Calu3 (cell line): ENCODE measurements at places on chromosomes 3 and 15.

GRCh38 chr3:113600418-113601182 is 68.2 kb downstream of the SIDT1 start:
- DNase-seq = no peak

- DNase-seq = no peak
These were observed 9.7 kb upstream of the CRBN start for GRCh38 chr3:3189102-3189727.

DNA sequence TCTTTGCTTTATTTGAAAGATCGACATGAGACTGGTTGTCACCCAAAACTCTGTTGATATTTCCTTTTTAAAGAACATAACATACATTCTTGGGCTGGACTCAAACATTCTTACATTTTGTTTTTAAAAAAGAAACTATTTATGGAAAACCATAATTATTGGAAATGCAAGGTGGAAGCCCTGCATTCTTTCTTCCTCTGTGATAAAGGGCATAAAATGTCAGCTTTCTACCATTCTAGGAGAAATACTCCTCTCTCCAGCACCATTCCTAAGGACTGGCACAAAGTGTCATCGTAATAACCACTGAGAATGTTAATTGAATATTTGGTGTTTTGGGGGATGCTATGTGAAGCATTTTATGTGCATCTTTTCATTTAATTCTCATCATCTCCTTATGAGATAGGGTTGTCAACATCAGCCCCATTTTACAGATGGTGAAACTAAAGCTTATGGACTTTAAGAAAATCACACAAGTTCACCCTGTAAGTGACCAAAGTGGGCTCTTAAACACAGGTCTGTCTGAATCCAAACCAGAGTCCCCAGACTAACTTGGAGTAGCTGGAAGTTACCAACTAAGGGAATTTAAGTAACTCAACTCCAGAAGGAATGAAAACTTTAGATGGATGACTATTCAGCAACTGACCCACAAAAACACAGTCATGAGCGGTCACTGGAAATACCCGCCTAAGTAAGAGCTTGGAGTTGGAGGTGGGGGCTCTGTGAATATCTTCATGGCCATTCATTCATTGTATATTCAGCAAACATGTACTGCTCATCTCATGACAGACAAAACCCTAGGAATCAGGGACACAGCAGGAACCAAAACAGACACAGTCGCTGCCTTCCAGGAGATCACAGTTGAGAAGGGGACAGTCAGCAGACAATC is 45.9 kb upstream of the LMCD1 start:
- no peak for DNase-seq

- DNase-seq = no peak
These were observed 34.7 kb upstream of the MRPS22 start for GRCh38 chr3:139309061-139309591.

- DNase-seq = no peak
These were observed 22.5 kb downstream of the NRROS start for GRCh38 chr3:196662033-196662432.
